ENCODE measurements at places on chromosomes 11 and 22.

GRCh38 chr11:69704508-69705253 is 859 bp upstream of the FGF19 start:
- DNase-seq: no peak

GRCh38 chr11:35365395-35365794 is 54.0 kb downstream of the SLC1A2 start:
- DNase-seq: no peak

DNA sequence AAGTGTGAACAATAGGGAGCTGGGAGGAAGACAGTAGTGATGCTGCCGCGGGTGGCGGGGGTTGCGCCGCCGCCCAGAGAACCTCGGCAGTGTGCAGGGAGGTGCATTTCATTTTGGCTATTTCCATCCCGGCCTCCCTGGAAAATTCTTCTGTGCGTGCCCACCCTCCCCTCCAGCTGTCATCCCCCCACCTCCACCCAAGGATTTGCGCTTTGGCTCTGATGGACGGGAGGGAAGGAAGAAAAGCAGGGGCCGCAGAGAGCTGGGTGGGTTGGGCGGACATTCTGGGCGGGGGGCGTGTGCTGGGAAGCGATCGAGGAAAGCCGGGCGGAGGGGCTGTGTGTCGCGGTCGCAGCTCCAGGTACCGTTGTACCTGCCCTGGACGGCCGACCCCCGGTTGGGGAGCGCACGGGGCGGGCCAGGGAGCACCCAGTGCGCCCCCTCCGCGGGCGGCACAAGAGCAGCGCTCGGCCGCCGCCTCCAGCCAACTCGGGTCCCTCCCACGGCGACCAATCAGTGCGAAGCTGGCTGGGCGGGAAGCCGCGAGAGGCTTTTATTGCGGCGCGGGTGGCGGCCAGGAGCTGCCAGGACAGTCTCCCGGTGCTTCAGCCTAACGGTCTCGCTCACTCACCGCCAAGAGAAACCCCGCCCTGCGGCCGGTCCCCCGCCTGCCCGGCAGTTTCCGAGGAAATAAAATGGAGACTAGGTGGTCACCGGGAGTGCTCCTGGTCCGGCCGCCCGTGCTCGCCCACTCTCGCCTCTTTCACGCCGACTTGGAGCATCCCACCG is 1.6 kb downstream of the NCAM1 start:
- peak; percentile 79 for DNase-seq

GRCh38 chr11:69335007-69335780 is 41.2 kb downstream of the MYEOV start:
- no peak for DNase-seq

DNA sequence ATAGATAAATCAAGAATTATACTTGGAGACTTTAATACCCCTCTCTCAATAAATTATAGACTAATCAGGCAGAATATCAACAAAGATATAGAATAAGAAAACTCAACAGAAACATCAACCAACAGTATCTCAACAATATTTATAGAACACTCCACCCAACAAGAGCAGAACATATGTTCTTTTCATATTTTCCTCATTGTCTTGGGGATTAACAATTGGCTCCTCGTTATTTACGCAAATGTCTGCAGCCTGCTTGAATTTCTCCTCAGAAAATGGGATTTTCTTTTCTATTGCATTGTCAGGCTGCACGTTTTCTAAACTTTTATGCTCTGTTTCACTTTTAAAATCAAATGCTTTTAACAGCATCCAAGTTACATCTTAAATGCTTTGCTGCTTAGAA is 37.0 kb upstream of the FBLN1 start:
- no peak for DNase-seq
